ENCODE measurements at places on chromosomes 13 and 19.

GRCh38 chr13:37319031-37319443 is 213.6 kb upstream of the CSNK1A1L start:
- DNase-seq, result no peak

- DNase-seq, result peak; percentile 61
Observed at GRCh38 chr19:14786421-14786851, 8.1 kb upstream of the ADGRE2 start.

DNA sequence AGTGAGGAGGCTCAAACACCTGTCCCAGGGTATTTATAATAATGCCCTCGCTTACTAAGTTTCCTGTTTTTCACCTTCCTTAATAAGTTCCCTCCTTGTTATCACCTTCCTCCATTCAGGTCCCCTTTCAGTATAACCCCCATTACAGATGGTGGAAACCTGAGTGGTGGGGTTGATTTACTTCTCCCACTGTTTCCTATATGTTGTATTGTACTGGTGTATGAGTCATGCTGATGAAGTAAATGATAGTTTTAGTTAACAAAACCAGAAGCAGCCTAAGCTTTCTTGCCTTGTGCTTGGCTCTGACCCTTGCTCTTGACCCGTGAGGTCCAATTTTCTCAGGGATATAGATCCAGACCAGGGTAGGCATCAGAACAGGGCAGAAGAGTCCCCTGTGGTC is 22.3 kb upstream of the TNFSF11 start:
- DNase-seq, result no peak

- DNase-seq, result no peak
Observed at GRCh38 chr19:54918499-54918898, 12.6 kb downstream of the NCR1 start.
